ENCODE measurements at places on chromosomes 3 and 15.

DNA sequence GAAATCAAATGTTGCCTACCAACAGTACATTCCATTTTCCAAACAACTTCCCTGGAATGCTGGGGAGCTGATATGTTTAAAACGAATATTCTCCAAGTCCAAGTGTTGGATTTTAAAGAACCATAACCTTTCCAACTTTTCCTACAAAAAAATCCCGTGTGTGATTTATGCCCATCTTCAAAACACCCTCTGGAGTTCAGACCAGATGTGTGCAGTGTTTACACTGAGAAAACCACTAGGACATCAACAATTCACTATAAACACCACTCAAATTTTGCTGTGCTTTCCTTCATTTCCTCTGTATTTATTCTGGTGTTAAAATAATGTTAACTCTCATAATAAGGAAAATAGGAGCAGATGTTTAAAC, 2.4 kb downstream of the VGLL4 start:
- DNase-seq = no peak

- DNase-seq = no peak
These were observed 46.5 kb upstream of the CCDC174 start for GRCh38 chr3:14605067-14605466.

DNA sequence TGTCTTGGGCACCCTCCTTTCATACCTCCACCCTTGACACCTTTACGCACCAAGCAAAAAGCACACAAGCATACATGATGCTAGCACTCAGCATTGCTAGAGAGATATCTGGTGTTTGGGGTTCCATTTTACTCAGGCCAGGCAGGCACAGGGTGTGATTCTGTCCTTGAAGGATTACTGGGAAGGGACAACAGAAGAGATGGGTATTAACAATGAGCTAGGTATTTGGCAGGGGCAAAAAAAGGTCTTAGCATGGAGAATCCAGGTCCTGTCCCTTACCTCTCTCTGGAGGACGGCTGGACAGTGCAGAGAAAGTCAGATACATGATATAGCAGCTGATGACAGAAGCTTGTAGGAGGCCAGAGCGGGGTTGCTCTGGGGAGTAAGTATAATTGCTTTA, 3.5 kb downstream of the SERINC4 start:
- no peak for DNase-seq

GRCh38 chr15:21261965-21262850, 178.1 kb downstream of the POTEB3 start:
- no peak for DNase-seq

- DNase-seq = no peak
These were observed 6.4 kb downstream of the AAGAB start for GRCh38 chr15:67248011-67248505.

DNA sequence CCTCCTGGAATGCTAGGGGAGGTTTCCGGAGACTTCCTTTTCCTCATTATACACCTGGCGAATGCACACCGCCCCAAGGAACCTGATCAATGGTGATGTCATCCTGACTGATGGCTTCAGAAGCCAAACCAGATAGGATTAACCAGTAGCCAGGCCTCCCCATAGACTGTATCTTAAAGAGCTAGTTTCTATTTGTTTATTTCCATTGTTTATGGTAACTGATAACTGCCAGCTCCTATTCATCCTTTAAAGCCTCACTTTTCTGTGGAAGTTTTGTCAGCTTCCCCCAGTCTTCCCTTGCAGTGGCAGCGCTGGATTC, at the start of gene MKRN2OS:
Gene MKRN2OS, minus strand, starts transcription at position 27 of the 319 bp plus-strand sequence. CDS start 35 bp downstream, outside the sequence.
- DNase-seq = no peak

DNA sequence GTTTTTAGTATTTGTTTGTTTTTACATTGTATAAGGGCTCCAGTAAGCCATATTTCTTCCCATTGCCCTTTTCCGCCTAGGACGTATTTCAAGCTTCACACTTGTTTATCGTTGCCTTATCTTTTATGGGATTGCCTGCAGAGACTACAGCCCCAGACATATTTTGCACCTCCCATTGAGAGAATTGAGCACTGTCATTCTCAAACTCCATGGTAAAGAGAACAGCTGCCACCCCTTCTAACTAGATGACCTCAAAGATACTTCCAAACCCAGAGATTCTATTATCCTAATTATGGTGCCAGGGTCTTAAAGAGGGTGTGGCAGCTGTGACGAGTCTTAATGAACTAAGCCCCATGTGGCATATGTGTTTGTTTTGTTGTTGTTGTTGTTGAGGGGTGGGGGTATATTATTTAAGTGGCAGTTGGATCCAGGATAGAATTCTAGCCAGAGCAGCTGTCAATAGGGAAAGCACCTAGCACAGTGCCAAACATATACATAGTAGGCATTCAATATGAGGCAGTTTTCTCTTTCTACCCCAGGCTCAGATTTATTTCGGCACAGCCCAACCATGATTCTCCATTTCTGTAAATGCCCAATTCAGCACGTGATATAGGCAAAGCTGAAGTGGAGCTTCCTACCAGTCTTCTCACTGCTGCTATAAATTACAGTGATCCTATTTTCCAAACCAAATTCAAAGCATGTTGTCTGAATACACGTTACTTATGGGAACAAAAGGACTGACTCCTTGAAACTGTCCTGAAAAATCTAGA, 932 bp upstream of the TP53BP1 start:
- no peak for DNase-seq

GRCh38 chr3:36944641-36945270, at the start of gene TRANK1:
Gene TRANK1 (minus strand): TSS chr3:36945054. CDS start chr3:36944809, 245 bp downstream.
- peak; percentile 79 for DNase-seq

- DNase-seq = no peak
These were observed 479.4 kb downstream of the ZNF385D start for GRCh38 chr3:21271606-21272016.

GRCh38 chr15:33160581-33161165, 33.8 kb downstream of the FMN1 start:
- no peak for DNase-seq

GRCh38 chr3:72290859-72291638, 506.1 kb upstream of the PROK2 start:
- DNase-seq = no peak

DNA sequence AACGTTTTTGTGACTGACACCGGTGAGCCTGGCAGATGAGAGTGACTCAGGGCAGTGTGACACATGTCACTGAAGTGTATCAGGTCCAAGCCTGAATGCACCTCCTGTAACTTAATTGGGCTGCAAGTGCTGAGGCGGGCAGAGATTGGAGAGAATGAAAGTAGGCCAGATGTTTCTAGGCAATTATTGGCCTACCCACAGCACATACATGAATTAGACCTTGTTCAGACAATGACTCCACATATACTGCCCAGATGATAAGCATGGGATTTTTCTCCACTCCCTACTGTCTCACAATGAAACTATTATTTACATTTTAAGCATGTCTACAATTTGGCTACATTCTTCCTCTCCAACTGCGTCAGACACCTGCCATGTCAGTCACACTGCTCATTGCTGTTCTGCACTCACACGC, 187.3 kb upstream of the ZNF385D start:
- DNase-seq = no peak

DNA sequence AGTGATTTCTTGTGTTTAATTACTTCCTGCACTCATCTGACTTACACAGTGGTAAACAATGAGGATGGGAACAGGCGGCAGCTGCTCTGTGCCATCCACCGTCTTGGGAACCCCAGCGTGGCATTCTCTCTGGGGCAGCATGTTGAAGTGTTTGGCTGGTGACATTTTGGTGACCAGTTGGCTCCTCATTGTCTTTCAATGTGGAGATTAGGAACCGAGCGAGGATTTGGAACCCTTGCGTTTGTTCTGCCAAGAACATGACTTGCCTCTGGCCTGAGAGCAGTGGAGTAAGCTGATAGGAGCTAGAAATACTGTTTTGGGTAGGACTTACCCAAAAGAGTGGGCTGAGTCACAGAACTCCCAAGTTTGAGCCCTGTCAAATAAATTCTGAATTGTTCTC, 88.8 kb downstream of the IGF1R start:
- no peak for DNase-seq

DNA sequence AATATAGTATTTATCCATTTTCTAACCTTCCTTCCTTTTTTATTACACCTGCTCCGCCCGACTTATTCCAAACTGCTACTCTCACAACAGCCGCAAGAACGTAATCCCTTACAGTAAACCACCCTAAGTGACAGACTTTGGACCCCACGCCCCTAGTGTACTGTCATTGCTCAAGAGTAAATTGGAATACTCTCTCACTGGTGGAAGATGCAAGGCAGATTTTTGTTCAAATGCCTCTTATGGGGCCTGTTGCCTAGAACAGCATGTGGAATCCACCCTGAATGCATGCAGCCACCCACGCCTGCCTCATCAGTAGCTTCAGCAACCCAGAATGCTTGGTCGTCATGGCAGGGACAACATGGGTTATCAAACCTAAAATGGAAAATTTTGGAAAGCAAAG, 226.2 kb upstream of the ST8SIA2 start:
- no peak for DNase-seq

DNA sequence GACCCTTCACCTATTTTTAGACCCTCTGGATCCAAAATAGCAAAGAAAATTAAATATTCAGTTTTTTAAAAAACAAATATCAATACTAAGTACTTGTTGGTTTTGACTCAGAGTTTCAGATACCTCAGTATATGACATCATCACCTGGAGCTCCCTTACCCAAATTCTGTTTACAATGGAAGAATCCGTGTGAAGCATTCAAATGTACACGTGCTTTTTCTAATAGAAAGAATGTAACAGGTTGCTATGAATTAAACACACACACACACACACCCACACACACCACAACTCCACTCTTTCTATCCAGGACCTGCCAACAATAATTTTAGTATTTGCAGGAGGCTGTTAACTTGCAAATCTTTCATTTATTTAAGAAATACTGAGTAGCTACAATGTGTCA, 221.8 kb downstream of the THRB start:
- DNase-seq = no peak

- no peak for DNase-seq
These were observed 9.3 kb downstream of the VEPH1 start for GRCh38 chr3:157493627-157494550.

- DNase-seq = no peak
These were observed 1.3 kb downstream of the VGLL3 start for GRCh38 chr3:86989611-86990010.

DNA sequence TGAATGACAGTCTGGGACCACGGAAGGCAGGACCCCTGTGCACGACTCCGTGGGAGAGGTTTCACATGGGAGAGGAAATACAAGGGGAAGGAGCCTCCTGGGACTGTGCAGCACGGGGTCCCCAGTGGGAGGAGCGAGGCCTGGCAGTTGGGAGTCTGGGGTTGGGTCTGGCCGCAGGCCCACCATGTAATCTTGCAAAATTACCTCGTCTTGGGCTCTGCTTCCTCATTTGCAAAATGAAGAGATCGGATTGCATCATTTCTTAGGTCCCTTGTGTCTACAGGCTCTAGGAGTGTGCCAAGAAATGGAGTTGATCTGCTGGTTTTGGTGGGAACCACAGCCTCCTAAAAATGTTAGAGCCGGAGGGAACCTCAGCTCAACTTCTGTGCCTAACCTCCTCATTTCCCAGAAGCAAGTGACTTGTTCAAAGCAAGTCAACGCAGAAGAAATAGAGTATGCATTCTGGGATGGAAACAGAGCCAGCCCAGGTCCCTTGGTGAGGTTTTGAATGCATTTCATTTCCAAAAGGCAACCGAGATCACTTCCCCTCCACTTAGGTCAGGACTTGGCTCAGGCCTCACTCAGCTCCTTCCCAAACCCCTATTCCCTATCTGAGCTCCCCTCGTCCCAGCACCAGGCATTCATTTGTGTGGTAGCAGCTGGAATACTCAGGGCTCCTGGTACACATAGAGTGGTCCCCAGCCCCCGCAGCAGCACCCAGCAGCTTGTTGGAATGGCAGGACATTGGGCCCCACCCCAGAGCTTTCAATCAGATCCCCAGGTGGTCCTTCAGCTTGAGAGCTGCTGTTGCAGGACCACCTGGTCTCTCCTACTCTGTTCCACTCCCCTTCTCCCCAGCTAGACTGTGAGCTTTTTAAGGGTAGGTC, 267.7 kb downstream of the XXYLT1 start:
- no peak for DNase-seq

GRCh38 chr3:161104561-161105551, at the start of gene B3GALNT1:
Gene B3GALNT1 (minus strand): TSS chr3:161105349. CDS start chr3:161086754, 18,595 bp downstream.
- no peak for DNase-seq

DNA sequence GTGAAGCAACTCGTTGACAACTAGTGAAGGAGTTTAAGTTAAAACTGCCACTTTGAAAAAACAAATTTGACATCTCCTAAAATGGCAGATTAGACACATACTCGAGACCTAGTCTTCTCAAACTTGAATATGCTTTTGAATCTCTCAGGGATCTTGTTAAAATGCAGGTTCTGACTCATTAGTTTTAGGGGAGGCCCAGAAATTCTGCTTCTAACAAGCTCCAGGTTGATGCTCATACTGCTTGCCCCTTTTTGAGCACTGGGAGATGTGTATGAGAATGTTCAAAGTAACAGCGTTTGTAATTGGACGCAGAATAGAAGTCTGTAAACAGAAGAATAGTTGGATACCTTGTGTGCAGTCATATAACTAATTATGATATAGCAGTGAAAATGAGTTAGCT, 1.6 kb downstream of the C3orf38 start:
- DNase-seq = no peak

DNA sequence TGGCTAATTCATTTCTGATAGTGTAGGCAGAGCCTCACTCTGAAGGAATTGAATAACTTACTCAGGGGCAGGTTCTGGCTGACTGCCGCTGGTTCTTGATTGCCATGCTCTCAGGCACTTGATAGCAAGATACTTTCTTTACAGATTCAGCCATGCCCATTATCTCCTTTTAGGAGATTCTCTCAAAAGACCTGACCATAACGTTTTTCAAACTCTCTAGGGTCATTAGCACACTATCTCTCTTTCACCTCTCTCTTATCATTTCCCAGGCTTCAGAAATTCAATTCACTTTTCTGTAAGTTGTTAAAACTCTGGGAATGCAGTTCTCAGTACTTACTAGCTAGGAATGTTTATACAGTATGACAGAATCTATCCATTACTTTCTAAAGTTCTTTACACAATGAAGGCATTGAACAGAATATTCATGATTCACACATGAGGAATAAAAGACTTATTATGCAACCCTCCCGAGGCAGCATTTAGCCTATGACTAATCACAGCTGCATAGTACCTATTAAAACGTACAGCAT, 850.3 kb upstream of the CADM2 start:
- no peak for DNase-seq

DNA sequence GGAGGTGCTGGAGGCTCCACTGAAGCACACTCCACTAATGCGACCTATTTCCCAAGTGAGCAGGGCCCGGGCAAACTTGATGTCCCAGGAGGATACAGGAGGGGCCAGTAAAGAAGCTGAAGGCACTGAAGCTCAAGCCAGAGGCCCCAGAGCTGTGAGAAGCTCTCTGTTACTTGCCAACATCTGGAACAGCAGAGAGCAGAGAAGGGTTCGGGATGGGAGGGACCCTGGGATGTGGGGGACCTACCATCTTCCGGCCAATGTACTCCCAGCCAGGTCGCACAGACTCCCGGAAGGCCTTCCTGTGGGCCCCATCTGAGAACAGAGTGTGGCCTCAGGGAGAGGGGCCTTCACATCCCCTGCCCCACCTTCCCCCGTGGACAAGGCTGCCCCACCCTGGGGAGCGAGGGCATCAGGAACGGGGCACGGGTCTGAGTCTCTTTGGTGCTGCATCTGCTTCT, 3.1 kb downstream of the HHATL start:
- DNase-seq = no peak

- no peak for DNase-seq
These were observed 45.0 kb downstream of the TMEM44 start for GRCh38 chr3:194588236-194588635.

- DNase-seq = no peak
These were observed 723.9 kb upstream of the ALCAM start for GRCh38 chr3:104642827-104643226.

GRCh38 chr15:80677041-80677440, 18.1 kb upstream of the ABHD17C start:
- DNase-seq = no peak
